ENCODE measurements at places on chromosomes 13 and 19.

- DNase-seq = no peak
These were observed 2.9 kb downstream of the ANKRD27 start for GRCh38 chr19:32671883-32672593.

DNA sequence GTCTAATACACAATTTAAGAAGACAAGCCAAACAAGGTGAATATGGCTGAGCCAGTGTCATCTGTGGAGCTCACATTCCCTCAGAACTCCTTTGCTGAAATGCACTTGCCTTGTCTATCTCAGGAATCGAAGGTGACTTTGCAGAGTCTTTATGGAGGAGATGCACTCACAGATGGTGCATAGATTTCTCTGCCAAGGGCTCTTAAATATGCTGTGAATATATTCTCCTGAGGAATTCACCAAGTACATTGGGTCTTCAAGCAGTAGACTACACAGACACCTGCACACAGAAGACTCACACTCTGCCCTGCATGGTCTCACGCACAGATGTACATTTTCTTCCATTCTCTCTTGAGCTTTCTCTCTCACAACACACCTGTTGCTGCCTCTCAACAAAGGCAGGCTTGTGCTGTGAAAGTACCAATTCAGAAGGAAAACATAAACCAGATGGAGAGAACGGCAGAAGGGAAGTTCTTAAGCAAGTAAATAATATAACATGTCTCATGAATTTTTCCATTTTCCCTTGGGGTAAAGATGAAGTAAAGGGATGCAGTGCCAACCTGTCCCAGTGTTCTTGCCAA lies 174.7 kb downstream of the DLEU7 start:
- DNase-seq = no peak

GRCh38 chr13:98549006-98549727 lies 27.7 kb downstream of the STK24 start:
- DNase-seq = no peak

DNA sequence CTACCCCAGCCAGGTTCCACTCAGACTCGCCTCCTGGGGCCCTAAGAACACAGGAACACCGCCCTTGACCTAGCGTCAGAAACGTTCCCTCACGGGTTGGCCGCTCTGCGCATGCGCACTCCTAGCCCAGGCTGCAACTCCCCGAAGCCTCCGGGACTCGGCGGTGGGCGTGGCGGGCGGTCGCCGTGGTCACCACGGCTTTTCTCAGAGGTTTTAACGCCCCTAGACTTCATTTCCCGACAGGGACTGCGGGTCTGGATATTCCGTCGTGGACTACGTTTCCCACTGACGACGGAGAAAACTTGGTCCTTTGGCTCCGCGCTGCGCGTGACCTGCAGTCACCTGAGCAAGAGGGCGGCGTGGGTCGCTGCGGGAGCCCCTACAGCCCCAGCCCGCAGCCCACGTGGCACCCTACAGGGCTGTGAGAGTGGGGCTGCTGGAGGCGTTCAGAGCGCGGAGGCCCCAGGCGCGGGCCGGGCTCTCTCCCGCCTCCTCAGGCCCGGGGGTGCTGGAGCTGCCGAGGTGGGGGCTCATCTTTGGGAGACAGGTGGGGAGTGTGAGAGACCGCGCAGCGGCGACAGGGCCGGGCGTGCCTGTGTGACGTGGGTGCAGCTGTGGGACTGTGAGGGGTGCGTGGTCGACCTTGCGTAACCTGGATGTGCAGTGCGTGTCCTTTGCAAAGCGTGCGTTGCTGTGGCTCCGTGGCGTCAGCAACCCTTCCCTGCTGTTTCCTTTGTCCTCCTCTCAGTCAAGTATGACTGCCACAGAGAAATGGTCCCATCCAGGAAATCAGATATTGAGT lies 38.0 kb upstream of the ZNF573 start:
- DNase-seq = no peak

- no peak for DNase-seq
These were observed 2889.6 kb upstream of the PCDH20 start for GRCh38 chr13:64305246-64305645.

DNA sequence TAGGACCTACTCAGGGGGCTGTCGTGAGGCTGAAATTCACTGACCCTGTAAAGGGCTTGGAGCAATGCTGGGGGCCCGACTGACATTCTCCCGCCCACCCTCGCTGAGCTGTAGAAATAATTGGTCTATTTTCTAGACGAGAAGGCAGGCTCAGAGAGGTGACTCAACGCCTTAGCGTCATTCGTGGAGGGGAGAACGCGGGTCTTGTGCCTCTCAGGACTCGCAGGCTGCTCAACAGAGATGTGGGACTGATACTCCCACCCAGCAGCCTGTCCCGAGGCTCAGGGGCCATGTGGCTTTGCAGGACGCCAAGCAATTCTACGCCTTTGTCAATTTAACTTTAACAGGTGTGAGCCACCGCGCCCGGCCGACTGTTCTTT lies 23.6 kb upstream of the ASPDH start:
- no peak for DNase-seq

DNA sequence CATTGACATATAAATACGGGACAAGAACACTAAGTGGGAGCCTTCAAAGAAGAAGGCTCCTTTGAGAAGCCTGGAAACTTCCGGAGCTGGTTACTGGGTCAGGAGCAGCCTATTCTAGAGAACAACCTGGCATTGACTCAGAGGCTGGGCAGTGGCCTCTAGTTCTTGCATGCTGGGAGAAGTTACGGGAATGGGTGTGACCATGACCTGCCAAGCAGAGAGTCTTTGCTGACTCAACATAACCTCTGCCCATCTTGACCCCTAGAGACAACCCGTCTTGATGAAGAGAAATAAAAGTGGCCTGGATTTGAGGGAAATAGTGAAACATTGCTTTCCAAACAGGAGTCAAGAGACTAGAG lies 21.0 kb downstream of the STARD13 start:
- no peak for DNase-seq

GRCh38 chr13:109698779-109699178 lies 87.6 kb downstream of the IRS2 start:
- DNase-seq = no peak

DNA sequence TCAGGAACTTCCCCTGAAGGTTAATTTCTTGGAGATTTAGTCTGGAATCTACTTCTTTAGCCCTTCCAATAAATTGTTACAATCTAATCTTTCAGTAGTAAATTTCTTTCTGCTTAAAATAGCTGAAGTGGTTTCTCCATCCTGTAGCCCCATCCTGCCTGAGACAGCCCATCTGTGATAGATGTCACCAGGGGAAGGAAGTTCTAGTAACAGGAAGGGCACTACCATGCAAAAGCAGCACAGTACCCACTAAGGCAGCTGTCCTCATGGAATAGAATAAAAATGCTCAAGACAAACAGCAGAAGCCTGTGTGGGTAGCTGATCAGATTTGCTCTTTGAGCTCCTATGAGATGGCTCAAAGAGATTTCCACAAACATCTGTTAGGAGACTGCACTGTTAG lies 1036.5 kb downstream of the SLITRK5 start:
- no peak for DNase-seq

DNA sequence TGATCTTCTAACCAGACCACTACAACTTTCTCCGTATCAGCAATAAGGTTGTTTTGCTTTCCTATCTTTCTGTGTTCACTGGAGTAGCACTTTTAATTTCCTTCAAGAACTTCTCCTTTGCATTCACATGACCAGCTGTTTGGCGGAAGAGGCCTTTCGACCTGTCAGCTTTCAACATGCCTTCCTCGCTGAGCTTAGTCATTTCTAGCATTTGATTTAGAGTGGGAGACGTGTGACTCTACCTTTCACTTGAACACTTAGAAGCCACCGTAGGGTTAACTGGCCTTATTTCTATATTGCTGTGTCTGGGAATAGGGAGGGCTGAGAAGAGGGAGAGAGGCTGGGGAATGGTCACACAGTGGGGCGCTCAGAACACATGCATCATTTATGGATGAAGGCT lies 104.7 kb downstream of the TUBGCP3 start:
- DNase-seq = no peak

GRCh38 chr13:46604226-46604990 lies 51.4 kb downstream of the LRCH1 start:
- DNase-seq = no peak

- peak; percentile 67 for DNase-seq
These were observed at the start of gene SYT3 for GRCh38 chr19:50639121-50640112. Gene SYT3, minus strand, starts transcription at chr19:50639881. Its CDS starts 2,470 bp downstream, at chr19:50637411.

- peak; percentile 89 for DNase-seq
These were observed 27.7 kb upstream of the NFIC start for GRCh38 chr19:3338541-3339181.

GRCh38 chr13:114313061-114313860 lies 1.0 kb upstream of the CHAMP1 start:
- DNase-seq = no peak

- DNase-seq = no peak
These were observed 178.1 kb downstream of the FLT1 start for GRCh38 chr13:28316836-28317235.

DNA sequence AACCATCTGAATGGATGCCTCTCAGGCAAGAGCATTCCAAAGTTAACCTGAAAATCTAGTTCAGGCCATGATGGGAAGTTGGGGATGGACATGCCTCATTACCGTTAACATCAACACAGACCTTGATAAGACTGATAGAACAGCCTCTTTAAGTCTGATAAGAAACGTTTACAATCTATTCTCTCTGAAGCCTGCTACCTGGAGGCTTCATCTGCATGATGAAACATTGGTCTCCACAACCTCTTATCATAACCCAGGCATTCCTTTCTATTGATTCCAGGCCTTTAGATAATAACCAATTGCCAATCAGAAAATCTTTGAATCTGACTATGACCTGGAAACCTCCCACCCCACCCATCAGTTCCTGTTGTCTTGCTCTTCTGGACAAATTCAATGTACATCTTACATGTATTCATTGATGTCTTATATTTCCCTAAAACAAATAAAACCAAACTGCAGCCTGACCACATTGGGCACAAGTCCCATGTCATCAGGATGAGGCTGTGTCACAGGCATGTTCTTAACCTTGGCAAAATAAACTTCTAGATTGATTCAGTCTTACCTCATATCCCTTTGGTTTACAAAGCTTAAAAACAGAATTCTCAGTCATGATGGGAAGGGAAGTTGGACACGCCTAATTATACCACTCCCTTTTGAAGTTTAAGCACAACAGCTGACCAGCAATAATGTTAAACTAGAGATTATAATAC lies 843.8 kb upstream of the SPRY2 start:
- DNase-seq = no peak

- DNase-seq = peak; percentile 86
These were observed 71.0 kb downstream of the ZNF486 start for GRCh38 chr19:20237773-20238623.
